ENCODE measurements at places on chromosomes 1 and 21.

DNA sequence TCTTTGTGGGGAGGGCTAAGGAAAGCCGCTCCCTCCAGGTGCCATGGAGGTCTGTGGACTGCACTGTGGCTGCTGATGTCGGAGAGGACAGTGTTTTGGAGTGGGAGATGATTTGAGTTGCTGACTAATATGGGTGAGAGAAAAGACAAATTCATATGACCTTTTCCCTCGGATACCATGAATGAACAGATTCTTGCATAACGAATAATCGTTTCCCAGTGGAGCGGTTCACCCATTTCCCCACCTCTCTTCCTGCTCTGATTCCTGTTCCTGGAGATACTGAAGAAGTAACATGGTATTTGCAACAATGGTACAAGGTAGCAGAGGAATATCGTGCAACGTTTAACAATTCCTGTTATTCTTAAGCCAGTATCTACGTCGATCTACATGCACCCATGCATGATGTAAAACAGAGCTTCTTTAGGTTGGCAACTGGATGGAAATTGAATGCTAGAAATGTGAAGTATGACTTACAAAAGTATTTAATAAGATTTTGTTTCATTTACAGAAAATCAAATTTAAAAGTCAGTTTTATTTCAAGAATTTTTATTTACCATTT is 227.1 kb downstream of the TOMM20 start:
- DNase-seq = no peak

GRCh38 chr1:3530926-3531818 is 76.7 kb downstream of the ARHGEF16 start:
- DNase-seq = peak; percentile 84

DNA sequence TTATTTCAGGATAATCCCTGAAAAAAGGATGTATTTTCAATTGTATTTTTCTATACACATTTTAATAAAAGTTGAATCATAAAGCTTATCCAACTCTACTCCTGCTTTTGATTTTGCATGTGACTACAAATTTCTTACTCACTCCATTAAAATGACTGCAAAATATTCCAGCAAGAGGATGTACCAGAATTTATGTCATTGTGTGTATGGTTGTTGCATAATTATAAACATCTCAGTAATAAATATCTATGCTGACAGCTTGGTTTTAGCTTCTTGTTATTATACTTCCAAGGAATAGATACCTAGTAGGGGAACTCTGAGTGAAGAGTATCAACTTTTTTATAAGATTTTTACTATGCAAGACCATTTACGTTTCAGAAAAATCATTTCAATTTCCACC is 463.2 kb upstream of the RUNX1 start:
- no peak for DNase-seq

- no peak for DNase-seq
Observed at GRCh38 chr1:214364786-214365295, 83.9 kb downstream of the SMYD2 start.

GRCh38 chr1:60848583-60849188 is 233.7 kb upstream of the NFIA start:
- no peak for DNase-seq

DNA sequence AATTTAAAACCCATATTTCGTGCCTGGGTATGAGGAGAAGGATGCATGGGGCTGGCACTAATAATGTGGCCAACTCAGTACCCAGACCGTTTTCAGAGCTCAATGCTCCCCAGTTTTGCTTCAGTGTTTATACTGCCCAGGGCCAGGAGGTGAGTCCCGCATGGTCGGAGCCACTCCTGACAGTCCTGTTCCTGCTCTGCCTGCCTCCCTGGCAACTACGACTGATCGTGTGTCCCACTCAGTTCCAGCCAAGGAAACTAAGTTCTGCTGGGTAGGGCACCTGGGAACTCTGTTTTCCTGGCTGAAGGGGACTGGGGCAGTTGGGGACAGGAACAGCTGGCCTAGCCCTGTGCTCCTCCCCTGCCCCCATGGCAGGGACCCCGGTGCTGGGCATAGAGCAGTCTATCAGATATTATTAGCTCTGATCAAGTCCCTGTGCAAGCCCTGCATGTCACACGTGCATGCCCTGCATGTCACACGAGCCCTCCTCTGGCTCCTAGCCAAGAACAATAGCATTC is 19.2 kb downstream of the S100A7 start:
- DNase-seq = no peak

DNA sequence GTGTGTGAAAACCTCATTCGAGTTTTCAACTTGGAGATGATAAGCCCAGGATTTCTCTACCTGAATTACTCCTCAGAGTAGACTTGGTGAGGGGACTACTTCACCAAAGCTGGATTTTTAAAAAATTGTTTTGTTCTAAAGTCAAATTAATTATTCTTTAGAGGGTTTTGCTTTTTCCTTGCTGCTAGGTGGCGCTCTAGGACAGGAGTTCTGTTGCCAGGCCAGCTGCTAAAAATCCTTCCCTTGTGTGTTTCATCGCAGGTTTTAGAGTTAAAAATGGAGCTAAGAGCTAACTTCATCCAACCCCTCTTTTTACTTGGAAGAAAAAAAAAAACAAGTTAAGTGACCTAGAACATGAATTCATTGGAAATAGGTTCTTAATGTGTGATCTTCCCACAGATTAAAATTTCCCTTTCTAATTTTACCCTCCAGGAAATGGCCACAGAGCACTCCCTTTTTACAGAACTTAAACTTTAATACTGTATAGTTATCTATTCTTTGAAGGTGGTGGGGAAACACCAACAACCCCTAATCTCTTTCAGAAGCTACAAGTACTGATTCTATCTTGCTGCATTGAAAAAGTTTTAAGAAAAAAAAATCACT is 36.7 kb upstream of the FAM163A start:
- DNase-seq = peak; percentile 71

DNA sequence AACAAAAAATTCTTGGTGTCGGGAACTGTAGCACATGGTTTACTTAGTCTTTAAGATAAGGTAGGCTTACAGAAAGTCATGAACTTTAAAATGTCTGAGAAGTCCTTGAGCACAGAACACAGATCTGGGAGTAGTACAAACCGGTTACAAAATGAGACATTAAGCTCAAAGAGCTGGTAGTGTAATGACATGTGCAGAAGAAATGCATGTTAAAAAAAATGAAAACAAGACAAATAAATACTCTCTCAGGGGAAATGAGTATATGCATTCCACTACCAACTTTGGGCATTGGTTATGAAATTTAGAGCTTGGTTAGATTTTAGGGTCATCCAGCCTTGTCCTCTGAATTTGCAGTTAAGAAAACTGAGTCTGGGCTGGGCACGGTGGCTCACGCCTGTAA is 91.5 kb upstream of the F3 start:
- DNase-seq = no peak

DNA sequence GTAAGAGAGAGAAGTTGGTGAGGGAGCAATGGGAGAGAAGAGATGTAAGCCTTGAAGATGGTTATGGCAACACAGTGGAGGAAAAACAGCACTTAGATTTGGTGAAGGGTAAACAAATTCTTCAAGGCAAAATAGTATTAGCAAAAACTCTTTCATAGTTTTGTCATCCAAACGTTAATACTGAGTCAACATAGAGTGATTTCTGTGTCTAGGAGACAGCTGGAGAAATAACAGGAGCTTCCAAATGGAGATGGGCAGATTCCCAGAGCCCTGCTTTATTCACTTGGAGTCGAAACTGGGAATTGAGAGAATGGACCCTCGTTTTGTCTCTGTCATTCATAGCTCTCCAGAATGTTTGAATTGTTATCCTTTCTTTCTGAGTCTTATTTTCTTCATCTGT is 68.3 kb downstream of the PLA2G4A start:
- no peak for DNase-seq

DNA sequence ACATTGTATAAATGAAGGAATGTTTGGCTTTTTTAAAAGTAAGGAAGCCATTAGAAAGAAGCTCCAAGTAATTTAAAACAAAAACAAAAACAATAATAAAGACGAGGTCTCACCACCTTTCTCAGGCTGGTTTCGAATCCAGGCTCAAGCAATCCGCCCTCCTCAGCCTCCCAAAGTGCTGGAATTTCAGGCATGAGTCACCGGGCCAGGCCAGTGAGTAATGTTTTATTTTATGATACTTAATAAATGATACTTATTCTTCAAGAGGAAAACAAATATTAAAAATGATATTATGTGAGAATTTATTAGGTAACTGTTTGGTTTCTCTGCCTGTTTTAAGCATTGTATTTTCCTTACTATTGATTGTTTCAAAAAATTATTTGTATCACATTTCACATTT is 201.4 kb upstream of the BRINP3 start:
- DNase-seq = no peak

DNA sequence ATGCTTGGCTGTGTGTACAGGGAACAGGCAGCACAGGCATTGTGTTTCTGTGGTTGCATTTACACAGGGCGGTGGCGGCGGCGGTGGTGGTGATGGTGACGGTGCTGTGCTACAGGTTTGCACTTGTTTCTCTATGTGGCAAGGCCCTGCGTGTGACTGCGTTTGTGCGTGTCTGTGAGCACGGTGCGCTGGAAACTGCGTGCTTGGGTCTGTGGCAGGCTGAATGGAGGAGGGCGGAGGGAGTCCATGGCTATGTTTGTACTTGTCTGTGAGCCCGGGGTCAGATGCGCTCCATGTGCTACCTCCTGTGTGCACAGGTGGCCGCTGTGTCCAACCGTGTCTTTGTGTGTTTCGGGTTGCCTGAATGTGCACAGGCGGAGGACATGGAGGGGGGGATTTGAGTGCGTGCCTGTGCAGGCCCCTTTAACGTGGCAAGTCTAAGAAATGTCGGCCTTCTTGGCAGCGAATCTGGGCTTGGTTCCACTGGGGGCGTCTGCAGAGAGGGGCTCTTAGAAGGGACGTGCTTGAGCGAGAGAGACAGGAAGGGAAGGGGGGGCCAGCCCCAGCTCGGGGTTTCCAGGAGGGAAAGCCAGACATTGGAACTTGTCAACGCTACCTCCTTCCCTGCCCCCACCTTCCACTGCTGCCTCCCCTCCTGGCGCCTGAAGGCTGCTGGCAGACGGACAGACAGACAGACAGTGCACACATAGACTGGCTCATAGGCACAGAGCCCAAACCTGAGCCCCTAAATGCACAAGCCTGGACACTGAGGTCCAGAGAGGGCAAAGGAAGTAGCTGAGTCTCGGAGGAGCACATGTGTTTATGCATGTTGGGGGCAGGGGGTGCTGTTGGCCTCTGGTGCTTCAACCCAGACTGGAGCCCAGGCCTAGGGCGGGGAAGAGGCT is 32.7 kb upstream of the WASF2 start:
- DNase-seq = peak; percentile 61

- no peak for DNase-seq
Observed at GRCh38 chr1:170262276-170262939, 116.6 kb downstream of the NTMT2 start.

- DNase-seq = no peak
Observed at GRCh38 chr1:16607433-16607851, 5.9 kb downstream of the NBPF1 start.

DNA sequence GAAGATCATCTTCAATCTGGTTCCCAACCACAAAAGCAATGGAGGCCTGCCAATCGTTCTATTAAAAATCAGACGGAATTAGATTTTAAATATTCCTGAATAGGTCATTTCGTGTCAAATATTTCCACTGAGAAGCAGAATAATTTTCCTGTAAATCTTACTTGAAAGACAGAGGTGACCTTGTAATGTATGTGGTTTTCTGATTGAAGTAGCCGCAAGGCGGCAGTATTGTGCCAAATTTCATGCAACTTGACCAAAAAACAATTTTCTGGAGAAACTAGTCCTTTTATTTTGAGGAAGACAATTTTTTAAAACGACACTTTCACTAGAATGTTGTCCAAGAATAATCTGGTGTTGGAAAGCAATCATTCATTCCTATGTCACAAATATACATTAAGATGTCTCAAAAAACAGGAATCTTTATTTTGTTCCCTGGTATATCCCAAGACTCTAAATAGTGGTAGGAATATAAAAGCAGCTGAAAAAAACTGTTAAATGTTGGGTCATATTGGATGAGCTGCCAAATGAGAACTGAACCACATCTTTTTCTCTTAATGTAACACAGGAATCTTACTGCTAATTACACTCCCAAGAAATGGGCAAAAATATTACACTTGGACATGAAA is 33.6 kb downstream of the SPAG17 start:
- DNase-seq = peak; percentile 2

GRCh38 chr21:45467221-45467779 is 62.3 kb downstream of the COL18A1 start:
- DNase-seq = no peak

DNA sequence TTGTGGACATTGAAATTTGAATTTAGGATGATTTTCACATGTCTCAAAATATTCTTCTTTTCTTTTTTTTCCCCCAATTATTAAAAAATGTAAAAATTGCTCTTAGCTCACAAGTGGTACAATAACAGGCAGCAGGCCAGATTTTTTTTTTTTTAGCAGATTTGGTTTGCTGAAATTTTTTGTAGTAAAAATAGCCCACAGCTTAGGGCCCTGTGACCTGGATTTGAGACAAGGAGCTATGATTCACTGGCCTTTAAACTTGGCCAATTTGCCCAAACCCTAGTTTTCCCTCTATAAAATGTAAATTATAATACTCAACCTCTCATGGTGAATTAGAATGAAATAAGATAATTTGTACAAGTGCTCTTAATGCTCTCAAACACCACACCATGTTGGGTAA is 253.8 kb downstream of the DYRK1A start:
- no peak for DNase-seq

GRCh38 chr1:208965351-208965750 is 618.2 kb upstream of the CAMK1G start:
- no peak for DNase-seq

- DNase-seq = no peak
Observed at GRCh38 chr21:20538039-20538658, 460.1 kb upstream of the NCAM2 start.

DNA sequence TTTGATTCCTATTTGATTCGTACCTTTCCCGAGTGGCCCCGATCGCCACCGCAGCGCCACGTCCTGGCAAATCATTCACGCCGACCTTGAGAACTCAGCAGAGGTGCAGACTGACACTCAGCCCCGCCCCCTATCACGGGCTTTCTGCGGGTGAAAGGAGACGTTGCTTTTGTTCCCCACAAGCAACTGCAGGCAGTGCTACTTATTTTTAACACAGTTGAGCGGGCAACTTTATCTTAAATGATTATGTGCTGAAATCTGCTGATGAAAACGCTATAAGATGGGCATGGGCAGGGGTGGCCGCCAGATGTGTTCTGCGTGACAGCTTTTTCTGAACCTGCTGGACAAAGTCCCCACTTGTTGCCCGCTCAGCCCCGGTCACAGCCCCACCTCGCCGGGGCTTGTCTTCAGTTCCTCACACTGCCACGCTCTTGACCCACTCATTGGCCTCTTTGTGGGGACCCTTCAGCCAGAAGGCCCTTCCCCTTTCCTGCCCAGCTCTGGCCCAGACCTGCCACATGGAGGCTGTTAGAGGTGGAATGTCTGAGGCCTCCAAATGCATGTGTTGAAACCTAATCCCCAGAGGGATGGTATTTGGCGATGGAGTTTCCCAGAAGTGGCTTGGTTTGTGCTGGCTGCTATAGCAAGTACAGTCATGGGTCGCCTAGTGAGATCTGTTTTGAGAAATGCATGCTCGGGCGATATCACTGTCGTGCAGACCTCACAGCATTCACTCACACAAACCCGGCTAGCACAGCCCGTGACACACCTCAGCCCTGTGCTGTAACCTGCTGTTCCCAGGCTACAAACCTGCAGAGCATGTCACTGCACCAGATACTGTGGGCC is 15.7 kb upstream of the PDXK start:
- DNase-seq = peak; percentile 20

Data from CD4-positive, alpha-beta T cell treated with Interleukin-12 subunit alpha and Interleukin-12 subunit beta, for 1 hour (primary cell).